ENCODE measurements at places on chromosomes 6 and 20.

- no peak for DNase-seq
Observed at GRCh38 chr6:14707276-14707675, 538.6 kb upstream of the JARID2 start.

- DNase-seq = no peak
Observed at GRCh38 chr6:127641905-127642304, 64.9 kb downstream of the C6orf58 start.

- no peak for DNase-seq
Observed at GRCh38 chr6:133551847-133552341, 310.7 kb downstream of the EYA4 start.

GRCh38 chr6:3745566-3746118, 5.9 kb downstream of the PXDC1 start:
- no peak for DNase-seq

DNA sequence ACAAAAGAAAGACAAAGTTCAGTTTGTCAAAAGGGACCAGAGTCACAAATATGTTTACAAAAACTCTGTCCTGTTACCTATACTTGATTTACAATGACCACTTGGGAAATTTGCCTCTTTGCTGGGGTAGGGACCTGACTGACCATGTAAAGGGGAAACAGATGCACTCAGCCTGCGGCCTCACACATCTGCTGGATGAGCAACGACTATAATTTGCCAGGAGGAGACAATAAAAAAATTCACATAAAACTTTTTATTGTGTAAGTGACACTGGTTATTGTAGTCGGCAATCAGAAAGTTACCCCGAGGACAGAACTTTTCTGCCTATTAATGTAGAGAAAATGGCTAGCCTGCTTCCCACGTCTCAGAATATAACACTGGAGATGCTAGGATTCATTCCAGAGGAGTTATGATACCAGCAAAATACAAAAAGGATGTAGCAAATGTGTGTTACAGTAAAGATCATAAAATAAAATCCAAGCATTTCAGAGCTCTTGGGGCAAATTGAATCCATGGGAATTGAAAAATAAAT, 415.4 kb upstream of the SPTLC3 start:
- no peak for DNase-seq

DNA sequence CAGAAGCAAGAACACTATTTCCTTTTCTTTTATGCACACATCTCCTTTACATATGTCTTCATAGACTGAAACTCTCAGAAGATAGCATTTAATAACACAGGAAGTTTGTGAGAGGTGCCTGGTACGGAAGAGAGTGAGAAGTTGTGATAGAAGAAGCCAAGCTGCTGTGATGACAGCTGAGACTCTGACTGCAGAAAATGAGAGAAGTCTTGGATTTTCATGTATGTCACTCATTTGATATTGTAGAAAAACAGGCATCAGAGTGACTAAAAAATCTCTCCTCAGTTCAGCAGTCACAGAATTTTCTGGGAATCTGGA, 154.9 kb upstream of the BMP2 start:
- DNase-seq = no peak

DNA sequence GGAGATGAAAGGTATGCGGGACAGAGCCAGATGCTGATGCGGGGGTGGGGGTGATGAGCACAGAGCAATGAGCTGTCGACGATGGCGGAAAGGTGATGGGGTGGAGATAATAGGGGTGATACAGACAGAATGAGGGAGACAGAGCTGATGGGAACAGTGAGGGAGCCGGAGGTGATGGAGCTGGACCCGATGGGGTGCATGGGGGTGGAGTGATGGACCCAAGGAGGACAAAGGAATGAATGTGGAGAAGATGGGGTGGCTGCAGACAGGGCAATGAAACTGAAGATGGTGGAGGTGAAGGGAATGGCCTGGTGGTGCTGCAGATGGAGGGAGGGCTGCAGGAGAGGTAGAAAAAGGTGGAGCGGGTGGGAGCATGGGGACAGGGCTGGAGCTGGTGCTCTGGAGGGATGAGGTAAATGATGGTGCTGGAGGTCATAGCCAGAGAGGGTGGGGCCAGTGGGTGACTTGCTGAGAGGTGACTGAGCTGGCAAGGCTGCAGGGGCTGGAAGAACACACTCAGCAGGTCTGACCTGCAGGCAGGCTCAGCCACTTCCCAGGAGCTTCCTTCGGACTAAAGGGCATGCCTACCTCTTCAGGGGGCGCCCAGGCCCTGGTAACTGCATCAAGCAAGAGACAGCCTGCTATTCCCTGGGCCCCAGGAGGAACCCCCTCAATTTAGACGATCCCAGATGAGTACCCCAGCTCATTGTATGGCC, 6.0 kb upstream of the FOXS1 start:
- no peak for DNase-seq

DNA sequence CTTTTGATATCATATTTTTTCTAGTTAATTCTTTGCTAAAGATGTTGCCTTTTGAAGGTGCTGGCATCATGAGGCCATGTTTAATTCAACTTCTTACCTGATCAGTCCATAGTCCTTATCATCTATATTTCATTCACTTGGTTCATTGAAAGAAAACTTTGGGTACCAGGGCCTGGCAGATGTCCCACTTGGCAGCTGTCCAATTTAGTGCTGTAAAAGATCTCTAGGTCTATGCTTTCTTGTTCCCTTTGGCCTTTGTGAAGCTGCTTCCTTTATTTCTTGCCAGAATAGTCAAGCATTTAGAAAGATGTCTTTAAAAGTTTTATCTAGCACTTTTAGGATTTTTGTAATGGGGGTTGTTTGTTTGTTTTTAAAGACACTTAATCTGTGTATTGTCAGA, 61.7 kb upstream of the EYA4 start:
- DNase-seq = no peak

GRCh38 chr6:125597411-125598253, 151.8 kb upstream of the HEY2 start:
- DNase-seq = no peak

- DNase-seq = no peak
Observed at GRCh38 chr6:131255911-131256310, 120.6 kb downstream of the AKAP7 start.

- DNase-seq = no peak
Observed at GRCh38 chr6:158064725-158065251, 83.1 kb downstream of the SYNJ2 start.

DNA sequence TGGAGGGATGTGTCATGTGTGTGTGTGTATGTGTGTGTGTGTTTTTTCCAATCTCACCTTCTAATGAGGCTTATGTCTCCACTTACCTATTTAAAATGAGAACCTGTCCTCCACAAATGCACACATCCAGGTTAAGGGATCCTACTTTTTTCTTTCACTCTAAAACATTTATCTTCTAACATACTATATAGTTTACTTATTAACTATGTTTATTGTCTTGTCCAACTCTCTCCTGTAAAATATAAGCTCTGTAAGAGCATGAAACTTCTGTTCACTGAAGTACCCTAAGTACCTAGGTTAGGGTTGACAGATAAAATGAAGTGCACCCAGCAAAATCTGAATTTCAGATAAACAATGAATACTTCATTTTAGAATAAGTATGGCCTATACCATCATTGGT, 29.2 kb upstream of the RBM24 start:
- no peak for DNase-seq

DNA sequence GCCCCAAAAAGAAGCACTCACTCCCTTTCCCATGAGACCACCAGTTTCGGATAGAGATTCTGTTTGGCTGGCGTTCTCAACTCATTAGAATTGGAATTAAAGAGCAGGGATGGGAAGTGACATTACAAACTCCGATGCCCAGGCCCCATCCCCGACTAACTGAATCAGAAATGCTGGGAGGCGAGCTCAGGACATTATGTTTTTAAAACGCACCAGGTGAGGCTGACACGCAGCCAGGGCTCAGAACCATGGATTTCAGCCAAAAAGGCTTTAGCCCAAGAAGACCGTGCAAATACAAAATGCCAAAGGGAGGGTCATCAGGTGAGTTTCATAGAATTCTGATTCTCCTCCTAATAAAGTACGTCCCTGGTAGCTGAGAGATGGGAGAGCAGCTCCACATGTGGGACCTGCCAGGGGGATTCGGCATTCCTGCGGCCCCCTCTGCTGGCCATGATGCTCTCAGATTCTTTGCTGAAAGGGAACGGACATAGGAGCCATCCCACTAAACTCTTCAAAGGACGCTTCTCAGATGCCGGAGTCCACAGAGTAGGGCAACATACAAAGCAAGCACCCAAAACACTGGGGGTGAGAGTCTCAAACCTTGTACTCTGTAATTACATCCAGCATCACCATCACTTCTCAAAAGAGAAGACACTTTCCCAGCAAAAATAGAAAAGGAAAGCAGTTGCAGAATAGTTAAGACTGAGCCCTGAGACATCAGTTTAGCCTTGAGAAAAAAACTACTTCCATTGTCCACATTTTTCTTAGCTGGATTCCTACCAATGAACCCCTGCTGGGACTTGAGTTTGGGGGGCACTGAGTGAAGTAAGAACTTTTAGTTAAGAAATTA, 205.2 kb downstream of the BMP7 start:
- no peak for DNase-seq

DNA sequence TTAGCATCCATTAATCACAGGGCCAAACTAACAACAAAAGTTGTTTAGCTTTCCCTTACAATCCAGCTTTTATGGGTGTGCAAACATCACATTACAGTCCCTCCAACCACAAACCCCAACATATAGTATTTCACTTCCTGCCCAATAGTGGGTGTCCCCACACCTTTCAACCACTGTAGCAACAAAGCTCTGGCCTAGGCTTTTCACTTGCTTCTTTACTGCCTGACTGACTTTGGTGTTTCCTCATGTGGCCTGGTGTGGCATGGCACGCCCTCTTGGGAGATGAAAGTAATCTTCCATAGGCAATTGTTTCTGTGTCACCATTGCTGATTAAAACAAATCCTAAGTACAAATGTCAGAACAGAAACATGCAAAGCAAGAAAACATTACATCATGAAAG, 46.3 kb downstream of the MCM8 start:
- DNase-seq = no peak

DNA sequence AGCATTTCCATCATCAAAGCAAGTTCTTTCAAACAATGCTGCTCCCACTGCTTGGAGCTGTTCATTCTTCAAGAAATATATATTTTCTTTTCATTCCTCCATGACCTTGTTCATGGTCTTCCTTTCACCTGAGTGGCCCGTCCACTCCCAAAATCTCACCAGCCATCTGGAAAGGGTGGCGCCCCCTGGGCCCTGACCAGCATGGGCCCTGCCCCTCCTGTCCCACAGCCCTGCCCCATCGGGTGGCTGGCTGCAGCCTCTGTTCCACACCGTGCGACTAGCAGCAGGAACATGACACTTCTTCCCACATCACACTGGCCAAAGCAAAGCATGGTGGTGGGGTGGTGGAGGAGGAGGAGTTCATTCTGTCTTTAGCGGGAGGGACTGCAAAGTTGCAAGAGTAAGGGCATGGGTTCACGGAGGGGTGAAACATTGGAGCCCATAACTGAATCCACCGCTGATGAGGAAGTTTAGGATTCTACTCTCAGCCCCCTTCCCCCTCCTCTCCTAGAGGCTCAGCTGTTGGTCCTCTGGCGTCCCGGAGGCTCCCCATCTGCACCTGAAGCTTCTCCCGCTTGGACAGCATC, 195.2 kb upstream of the SLC24A3 start:
- no peak for DNase-seq

DNA sequence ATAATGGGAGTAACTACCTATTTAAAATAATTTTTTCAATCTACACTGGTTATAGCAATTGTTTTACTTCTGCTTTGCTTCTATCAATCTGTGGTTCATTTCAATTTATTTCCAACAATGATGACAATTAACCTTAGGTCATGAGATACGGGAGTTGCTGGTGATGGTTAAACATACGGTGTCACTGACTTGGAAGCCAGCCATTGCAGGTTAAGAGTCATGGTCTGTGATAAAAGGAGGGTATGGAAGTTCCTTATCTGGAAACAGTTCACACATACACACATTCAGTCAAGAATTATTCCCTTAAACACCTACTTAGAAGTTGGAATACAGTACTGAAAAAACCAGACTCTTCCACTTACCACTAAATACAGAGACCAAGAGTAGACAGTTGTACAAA, 180.0 kb downstream of the KIF16B start:
- DNase-seq = no peak

- DNase-seq = no peak
Observed at GRCh38 chr20:52230409-52230808, 38.8 kb upstream of the ZFP64 start.

DNA sequence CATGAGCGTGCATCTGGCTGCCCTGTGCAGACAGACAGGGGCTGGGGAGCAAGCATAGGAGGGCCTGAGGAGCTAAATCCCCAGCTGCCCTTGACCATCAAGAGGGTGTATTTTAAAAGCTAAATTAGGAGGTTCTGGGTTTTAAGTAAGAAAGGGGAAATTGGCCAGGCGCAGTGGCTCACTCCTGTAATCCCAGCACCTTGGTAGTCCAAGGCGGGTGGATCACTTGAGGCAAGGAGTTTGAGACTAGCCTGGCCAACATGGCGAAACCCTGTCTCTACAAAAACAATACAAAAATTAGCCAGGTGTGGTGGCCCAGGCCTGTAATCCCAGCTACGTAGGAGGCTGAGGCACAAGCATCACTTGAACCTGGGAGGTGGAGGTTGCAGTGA, 27.8 kb downstream of the SERPINB6 start:
- DNase-seq = no peak

GRCh38 chr6:81892891-81893290, 140.4 kb upstream of the TENT5A start:
- no peak for DNase-seq

- no peak for DNase-seq
Observed at GRCh38 chr6:105511639-105512038, 108.8 kb upstream of the PREP start.

DNA sequence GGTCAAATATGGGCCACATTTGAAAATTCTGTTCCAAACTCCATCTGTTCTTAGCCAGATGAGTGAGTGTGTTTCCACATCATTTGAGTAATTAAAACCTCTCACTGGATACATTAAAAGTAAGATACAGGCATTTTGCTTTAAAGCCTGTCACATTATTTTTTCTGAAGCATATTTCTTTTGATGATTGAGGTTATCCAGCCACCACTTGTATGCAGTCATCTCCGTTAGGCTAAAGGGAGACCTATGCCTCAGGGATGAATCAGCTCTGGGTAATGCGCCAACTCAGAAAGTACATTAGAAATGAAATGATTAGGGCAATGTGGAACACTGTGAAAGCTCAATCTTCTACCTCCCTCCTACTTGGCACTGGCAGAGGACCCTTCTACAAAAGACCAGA, 90.7 kb downstream of the SNAP25 start:
- no peak for DNase-seq

GRCh38 chr20:52426856-52427255, 235.3 kb upstream of the ZFP64 start:
- no peak for DNase-seq

GRCh38 chr6:159606786-159607185, 86.3 kb downstream of the SOD2 start:
- DNase-seq = no peak

DNA sequence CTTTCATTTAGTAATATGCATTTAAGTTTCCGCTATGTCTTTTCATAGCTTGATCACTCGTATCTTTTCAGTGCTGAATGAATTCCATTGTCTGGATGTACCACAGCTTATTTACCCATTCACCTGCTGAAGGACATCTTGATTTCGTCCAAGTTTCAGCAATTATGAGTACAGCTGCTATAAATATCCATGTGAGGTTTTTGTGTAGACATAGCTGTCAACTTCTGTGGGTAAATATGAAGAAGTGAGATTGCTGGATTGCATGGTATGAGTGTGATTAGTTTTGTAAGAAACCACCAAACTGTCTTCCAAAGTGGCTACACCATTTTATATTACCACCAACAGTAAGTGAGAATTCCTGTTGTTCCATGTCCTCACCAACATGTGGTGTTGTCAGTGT, 79.2 kb upstream of the STMND1 start:
- no peak for DNase-seq

- DNase-seq = no peak
Observed at GRCh38 chr6:10190042-10190441, 224.8 kb downstream of the TFAP2A start.
